CD4-positive, alpha-beta T cell treated with Interleukin-6 for 4 hours (primary cell): ENCODE measurements at places on chromosomes 6 and 20.

DNA sequence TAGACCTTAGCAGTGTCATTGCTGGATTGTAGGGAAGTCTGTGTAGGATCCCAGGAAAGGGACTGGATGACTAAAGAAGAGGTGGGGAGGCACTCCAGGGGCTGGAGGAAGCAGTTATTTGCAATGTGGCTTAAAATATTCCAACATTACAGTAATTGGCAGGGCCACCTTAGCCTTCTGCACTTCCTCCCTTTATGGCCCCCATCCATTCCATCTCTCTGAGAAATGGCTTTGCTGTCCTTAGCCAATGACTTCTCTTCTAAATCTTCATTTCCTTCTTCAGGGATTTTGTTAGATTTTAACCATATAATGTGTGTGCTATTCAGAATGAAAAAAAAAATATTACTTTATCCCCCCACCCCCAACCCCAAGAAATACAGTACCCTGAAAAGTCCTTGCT, 6.4 kb downstream of the ADGRF5 start:
- DNase-seq, result no peak

- DNase-seq, result no peak
These were observed 128.2 kb downstream of the SASH1 start for GRCh38 chr6:148470606-148471465.

DNA sequence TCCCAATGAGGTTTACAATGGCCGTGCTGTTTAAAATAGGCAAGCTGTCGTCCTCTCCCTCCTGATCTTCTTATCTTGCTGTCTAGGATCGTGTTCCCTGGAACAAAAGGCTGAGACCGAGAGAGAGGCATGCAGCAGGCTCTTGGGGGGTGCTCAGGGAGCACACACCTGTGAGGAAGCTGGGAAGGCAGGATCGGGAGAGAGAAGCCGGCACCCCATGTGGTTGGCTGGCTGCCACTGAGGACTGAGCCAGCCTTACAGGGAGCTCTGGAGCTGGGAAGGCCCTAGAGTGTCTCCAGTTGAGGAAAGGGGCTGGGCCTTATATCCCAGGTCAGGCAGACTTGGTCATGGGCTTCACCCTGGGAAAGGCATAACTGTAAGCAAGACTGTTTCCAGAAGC, 184.2 kb downstream of the LY86 start:
- no peak for DNase-seq

DNA sequence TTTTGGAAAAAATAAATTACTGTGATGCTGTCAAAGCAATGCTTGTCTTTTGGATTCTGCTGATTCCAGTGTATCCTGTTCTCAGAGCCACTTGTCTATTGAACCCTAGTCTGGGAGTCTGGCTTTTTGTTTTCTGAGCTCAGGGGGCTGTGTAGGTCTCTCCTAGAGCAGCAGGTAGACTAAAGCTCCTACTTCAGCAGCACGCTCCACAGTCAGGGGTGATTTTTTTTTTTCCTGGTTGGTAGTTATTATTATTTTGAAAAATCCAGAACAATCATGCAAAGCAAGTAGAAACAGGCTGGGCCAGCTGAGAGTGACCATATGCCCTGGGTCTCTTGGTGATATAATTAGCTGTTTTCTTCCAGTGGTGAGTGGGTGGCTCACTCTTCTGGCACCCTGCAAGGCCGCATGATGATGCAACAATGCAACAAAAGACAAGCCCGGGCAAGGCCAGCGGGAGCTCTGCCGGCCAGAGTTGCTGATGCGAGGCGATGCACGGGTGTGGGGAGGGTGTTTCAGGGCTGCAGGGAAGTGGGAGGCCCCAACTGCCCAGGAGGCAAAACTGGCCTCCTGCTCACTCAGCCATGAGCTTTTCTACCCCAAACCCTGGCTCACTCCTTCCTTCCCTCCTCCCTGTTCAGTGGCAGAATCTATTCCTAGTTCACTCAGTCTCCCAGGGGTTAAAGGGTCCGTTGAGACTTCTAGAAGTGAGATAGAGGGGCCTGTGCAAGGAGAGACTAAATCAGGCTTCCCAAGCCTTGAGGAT, 11.5 kb upstream of the CDKN1A start:
- DNase-seq, result no peak

- DNase-seq, result no peak
These were observed 72.4 kb downstream of the HFE start for GRCh38 chr6:26159357-26160273.

DNA sequence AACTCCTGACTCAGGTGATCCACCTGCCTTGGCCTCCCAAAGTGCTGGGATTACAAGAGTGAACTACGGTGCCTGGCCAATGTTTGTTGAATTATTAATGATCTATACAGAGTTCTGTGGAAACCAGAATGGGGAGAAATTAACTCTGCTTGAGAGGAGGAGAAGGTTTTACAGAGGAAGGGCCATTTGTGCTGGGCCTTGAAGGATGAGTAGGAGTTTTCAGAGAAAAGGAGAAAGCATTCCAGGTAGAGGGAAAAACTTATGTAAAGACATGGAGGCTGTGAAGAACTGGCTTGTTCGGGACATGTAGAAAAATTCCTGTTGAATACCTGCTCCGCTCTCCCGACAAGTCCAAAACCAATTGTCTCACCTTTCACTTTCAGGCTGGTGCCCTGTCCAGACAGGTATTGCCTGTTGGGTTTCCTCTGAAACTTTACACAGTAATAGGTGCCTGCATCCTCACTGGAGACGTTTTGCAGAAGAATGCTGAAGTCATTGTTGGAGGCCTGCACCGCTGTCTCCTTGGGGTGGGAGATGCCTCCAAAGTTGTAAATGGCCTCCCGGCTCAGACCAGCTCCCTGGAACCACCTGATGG, 11.3 kb upstream of the NSFL1C start:
- no peak for DNase-seq

DNA sequence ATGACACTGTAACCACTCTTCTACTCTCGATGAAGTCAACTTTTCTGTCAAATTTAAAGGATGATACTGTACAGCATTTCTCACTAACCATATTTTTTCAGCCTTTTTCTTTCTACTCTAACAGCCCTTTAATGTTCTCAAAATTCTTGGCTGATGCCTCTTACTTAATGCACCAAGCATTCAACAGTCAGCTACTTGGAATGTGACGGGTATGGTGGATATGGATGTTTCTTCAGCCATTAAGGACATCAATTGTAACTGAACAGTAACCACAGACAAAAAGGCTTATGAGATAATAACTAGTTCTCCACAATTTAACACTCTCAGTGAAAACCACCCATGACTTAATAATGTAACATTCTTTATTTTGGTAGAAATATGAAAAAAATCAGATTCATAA, 467.2 kb upstream of the ZNF337 start:
- no peak for DNase-seq

- DNase-seq, result no peak
These were observed 194.0 kb upstream of the KCNK16 start for GRCh38 chr6:39516471-39516870.

DNA sequence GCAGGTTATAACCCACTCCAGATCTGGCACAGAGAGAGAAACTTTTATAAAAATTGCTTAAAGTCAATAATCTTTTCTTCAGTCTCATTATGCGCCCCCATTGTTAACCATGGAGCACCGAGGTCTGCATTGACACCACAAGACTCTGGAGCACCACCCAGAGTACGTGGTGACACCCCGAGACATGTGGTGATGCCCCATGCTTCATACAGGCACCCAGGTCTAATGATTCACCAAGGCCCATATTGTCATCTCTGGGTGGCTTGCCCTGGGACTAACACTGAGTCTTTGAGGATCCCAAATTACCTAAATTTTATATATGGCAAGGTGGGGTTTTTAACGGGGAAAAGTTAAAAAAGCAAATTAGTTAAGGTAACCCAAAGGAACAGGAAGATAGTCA, 31.1 kb downstream of the CD109 start:
- DNase-seq, result no peak

GRCh38 chr6:163620670-163621330, 206.3 kb downstream of the QKI start:
- no peak for DNase-seq

DNA sequence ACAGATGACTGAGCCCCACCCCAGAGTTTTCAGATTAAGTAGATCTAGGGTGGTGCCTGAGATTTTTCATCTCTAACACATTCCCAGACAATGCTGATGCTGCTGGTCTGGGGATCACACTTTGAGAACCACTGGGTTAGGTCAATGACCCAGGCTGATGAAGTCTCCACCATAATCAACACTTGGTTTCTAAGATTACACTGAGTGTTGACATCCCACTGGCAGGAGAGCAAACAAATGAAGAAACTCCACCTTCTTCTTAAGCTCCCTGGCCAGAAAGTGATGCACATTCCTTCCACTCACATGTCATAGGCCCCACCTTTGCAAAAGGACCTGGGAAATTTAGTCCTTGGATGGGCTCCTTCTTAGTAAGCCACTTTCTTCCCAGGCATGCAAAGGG, 53.1 kb downstream of the MAFB start:
- no peak for DNase-seq

GRCh38 chr6:161922631-161923119, 648.8 kb upstream of the AGPAT4 start:
- no peak for DNase-seq

DNA sequence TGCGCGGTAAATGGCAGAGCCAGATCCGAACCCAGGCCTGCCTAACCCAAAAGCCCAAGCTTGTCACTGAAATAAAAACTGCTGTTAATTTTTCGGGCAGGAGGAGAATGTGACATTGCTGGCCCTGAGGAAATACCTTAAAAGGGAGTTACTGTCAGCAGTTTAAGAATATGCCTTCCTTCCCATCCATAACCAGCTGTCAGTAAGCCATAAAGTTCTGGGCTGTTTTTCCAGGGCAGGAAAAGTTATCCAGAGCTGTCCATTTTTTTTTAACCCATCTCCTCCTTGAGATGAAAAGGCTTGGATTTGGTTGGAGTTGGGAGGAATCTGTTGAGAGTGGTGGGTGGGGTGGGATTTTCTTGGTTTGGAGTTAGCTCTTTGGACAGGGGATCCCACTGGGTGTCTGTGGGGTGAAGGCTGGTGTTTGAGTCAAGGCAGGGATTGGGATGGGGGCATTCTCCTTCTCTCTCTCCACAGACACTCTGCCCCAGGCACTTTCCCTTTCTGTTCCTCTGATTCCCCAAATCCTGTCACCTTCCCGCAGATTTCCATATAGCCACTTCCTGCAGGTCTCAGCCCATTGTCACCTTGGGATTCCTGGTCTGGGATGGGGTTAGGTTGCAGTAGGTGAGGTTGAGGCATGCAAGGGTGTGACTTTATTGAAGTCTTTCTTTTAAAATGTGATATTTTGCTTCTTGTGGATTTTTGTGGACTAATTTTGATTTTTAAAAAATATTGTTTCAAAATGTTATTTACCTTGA, 4.3 kb upstream of the KCNG1 start:
- no peak for DNase-seq

DNA sequence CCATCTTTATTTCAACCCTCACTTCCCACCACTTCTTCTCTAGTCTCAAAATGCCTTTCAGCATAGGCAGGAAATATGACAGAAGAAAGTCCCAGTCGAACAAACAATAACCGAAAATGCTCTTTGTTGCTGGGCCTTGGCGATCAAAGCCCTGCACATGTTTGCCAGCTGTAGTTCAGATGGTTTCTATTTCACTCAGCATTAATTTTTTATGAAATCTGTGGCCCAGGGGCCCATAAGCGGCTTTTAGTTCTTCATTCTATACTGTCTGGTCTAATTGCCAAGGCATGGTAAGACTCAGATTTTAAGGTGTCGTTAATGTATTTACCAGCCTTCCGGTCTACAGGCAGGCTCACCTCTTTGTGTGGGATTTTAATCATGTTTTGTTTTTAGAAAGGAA, 10.9 kb upstream of the F13A1 start:
- no peak for DNase-seq

GRCh38 chr20:15162079-15162647, 824.8 kb upstream of the FLRT3 start:
- no peak for DNase-seq

DNA sequence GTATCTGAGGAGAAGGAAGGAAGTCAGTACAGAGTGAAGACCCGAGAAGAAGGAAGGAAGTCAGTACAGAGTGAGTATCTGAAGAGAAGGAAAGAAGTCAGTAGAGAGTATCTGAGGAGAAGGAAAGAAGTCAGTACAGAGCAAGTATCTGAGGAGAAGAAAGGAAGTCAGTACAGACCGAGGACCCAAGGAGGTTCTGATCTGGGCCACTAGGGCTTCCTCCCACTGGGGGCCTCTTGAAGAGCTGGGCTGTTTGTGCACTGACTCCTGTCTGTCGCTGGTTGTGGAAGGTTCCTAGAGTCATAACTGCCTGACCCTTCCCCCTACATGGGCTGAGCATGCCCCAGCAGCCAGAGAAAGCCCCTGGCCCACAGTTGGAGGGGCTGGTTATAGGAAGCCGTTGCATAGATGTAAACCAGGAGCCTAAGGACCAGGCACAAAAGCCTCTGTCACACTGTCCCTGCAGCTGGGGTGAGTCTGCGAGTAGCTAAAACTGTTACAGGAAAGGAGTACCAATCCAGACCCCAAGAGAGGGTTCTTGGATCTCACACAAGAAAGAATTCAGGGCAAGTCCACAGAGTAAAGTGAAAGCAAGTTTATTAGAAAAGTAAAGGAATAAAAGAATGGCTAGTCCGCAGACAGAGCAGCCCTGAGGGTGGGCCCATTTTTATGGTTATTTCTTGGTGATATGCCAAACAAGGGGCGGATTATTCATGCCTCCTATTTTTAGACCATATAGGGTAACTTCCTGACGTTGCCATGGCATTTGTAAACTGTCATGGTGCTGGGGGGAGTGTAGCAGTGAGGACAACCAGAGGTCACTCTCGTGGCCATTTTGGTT, 395.9 kb downstream of the PREX1 start:
- DNase-seq, result no peak

DNA sequence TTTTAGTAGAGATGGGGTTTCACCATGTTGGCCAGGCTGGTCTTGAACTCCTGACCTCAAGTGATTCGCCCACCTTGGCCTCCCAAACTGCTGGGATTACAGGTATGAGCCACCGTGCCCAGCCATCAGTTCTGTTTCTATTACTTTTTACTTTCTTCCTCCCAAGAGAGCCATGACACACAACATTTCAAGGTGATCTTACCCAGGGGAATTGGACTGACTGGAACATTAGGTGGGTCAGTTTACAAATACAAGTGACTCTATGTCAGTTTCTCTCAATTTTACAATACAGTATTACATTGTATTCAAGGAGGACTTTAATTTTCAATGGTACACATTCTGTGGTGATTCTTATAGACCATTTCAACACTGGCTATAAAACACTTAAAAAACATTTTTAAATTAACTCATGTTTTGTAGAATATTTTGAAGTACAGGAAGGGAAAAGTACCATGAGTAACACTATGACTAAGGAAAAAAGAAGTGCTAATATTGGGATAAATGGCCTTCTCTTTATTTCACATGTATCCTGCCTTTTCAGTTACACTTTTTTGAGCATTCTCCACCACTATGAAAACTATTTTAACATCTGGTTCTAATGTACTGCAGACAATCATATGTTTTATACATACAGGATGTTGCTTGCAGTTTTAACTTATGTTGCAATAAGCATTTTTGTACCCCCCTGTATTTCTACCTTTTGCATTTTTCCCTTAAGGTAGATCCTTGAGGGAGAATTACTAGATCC, 8.4 kb downstream of the TPBG start:
- DNase-seq, result no peak
